Vagina (tissue), 2 donors: ENCODE measurements at places on chromosomes 6 and 20. TPM values are rescaled to one million over a fixed set of nuclear protein-coding genes. Genes with fewer than 3 reads are reported as not detected.
A peak's percentile ranks its signal among the peaks of the same experiment; 100 is the strongest.

- H3K27ac ChIP-seq = no peak overlapping the region
- H3K4me3 ChIP-seq = no peak overlapping the region
- no peaks in the 10 kb centered on the region for H3K4me1 ChIP-seq
Measured at GRCh38 chr6:70629929-70630328, 37.8 kb upstream of the SMAP1 start.

DNA sequence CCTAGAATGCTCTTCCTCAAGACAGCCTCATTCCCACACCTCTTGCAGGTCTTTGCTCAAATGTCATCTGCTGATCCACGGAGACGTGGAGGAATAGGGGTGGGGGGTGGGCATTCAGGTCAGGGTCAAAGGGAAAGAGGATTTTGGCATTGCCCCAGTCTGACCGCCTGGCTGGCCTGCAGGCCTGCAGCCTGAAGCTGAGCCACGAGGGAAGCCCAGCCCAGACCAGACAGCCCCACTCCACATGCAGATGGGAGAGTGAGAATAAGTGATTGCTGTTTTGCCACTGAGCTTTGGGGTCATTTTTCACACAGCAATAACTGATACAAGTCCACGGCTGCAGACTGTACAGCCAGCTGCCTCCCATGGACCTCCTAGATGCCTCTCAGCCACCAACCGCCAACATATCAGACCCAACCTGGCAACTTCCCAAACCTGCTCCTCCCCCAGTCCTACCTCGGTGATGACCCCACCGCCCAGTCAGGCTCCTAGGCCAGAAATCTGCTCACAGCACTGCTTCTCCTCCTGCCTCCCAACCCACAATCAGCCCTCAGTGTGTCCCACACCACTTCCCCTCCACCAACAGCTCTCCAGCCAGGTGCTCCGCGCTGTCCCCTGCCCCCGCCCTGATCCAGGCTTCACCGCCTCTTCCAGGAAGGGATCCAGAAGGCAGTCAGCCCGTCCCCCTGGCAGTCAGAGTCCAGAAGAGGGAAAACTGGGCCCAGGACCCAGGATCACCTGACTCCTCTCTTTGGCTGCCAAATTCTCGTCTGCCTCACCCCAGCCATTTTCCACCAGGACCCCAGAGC is 14.0 kb downstream of the KIAA1755 start:
- no peaks in the 10 kb centered on the region for H3K27me3 ChIP-seq
- H3K4me3 ChIP-seq = no peak overlapping the region
- H3K36me3 ChIP-seq = peaks cover 4% of the 10 kb centered on the region
- no peak for DNase-seq
- H3K27ac ChIP-seq = no peak overlapping the region

Gene CNKSR3
- 7.4 TPM for total RNA-seq

- no peak for DNase-seq
- no peaks in the 10 kb centered on the region for H3K27me3 ChIP-seq
- no peak overlapping the region for H3K4me3 ChIP-seq
- no peaks in the 10 kb centered on the region for H3K36me3 ChIP-seq
Measured at GRCh38 chr20:15320941-15321340, 983.5 kb upstream of the FLRT3 start.

GRCh38 chr20:16415071-16416053 is 157.9 kb downstream of the KIF16B start:
- H3K4me3 ChIP-seq = no peak overlapping the region
- H3K4me1 ChIP-seq = no peaks in the 10 kb centered on the region
- H3K36me3 ChIP-seq = peaks cover 20% of the 10 kb centered on the region
- DNase-seq = no peak

GRCh38 chr20:57267158-57267821 is 849 bp upstream of the BMP7 start:
- H3K27ac ChIP-seq = no peak overlapping the region
- no peaks in the 10 kb centered on the region for H3K27me3 ChIP-seq
- DNase-seq = no peak
- H3K36me3 ChIP-seq = no peaks in the 10 kb centered on the region
- H3K4me3 ChIP-seq = peak overlapping the region; percentile 45
- peaks cover 18% of the 10 kb centered on the region for H3K4me1 ChIP-seq

DNA sequence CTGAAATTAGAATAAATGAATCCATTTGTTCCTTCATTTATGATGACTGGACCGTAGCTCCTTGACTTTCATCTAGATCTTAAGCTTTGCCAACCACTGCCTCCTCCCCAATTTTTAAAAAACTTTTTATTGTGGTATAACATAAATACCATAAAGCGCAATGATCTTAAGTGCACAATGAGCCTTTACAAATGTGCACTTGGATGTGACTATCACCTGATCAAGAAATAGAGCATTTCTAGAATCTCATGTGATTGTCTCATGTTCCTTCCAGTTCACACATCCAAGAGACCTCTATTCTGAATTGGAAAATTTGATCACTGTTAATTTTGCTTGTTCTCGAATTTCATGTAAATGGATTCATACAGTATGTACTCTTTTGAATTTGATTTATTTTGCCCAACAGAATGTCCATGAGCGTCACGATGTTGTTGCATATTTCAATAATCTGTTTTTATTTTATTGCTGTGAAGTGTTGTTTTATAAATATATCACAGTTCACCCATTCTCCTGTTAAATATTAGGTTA is 442.2 kb downstream of the CDKAL1 start:
- H3K27ac ChIP-seq = no peak overlapping the region
- no peaks in the 10 kb centered on the region for H3K4me1 ChIP-seq
- no peak for DNase-seq
- no peaks in the 10 kb centered on the region for H3K27me3 ChIP-seq
- no peaks in the 10 kb centered on the region for H3K36me3 ChIP-seq

GRCh38 chr6:47621838-47622449 is 76.4 kb upstream of the ADGRF4 start:
- no peak for DNase-seq
- no peaks in the 10 kb centered on the region for H3K4me1 ChIP-seq
- H3K27me3 ChIP-seq = no peaks in the 10 kb centered on the region
- H3K27ac ChIP-seq = no peak overlapping the region
- H3K36me3 ChIP-seq = peaks cover 32% of the 10 kb centered on the region
- H3K4me3 ChIP-seq = no peak overlapping the region
